ENCODE measurements at places on chromosomes 1 and 21.

- no peak for DNase-seq
These were observed 99.8 kb downstream of the FAF1 start for GRCh38 chr1:50860256-50860655.

DNA sequence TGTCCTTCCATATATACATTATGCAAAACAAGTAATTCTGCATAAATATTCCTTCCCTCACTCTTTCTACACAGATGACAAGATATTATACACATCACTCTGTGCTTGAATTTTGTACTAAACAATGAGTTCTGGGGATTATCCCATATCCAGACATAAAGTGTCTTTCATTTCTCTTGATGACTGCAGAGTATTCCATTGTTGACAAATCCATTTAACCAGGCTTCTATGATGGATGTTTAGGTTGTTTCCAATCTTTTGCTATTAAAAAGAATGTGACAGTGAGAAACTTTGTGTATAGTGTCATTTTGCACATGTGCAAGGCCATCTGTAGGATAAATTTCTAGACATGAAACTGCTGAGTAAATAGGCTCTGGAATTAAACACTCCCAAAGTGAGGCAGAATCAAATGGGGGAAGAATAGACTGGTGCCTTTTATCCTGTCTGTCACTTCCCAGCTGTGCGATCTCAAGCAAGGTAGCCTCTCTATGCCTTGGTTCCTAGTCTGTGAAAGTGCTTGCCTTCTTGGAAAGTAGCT lies 29.9 kb upstream of the ATP2B4 start:
- DNase-seq: no peak

GRCh38 chr1:10753299-10753698 lies 43.1 kb downstream of the CASZ1 start:
- peak; percentile 28 for DNase-seq

DNA sequence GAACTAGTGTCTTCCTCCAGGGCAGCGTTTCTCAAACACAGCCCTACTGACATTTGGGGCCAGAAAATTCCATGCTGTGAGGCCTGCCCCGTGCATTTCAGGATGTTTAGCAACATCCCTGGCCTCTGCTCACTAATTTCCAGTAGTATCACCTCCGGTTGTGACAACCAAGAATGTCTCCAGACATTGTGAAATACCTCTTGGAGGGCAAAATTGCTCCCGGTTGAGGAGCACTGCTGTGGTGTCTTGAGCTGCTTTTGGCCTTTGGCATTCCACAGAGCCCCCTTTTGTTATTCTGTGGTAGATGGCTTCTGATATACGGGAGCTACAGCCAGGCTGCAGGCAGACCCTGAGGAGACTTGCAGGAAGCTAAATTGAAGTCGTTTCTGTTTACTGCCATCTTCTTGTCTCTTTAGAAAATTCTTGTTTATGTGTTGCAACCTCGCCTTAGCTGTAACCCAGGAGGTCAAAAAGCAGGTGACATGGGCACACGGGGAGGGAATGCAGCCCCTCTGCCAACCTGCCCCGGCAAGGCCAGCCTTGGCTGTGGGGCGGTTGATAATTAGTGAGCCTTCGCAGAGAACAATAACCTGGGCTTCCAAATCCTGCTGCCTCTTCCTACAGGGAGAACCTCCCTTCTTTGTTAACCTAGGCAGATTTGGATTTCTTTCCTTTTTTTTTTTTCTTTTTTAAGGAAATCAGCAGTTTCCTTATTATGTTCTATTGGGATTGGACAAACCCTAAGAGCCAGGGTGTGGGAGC lies 74.7 kb upstream of the AKT3 start:
- DNase-seq: no peak

GRCh38 chr1:246836209-246836966 lies 95.4 kb downstream of the AHCTF1 start:
- DNase-seq: no peak

DNA sequence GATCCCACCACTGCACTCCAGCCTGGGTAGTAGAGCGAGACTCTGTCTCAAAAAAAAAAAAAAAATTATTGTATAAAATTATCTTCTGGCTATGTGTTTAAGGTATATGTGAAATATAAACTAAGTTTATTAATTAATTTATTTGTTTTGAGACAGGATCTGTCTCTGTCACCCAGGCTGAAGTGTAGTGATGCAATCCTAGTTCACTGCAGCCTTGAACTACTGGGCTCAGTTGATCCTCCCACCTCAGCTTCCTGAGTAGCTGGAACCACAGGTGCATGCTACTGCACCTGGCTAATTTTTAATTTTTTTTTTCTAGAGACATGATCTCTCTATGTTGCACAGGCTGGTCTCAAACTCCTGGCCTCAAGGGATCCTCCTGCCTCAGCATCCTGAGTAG lies 67.9 kb downstream of the RD3 start:
- DNase-seq: no peak

DNA sequence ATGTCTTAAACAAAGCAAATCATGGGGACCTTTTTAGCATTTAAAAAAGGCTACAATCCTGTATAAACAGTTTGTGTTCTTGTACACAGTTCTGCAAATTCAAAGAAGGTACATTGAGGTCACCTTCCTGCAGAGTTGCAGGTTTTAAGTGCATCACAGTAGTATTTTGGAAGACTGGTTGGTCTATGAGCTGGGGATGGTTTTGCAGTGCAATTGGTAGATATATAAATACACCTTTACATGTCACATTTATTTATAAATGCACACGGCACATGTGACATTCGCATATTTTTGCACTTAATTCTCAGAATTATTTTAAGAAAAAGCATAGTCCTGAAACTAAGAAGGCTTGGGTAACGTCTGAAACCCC lies 599 bp upstream of the ITPKB start:
- no peak for DNase-seq

DNA sequence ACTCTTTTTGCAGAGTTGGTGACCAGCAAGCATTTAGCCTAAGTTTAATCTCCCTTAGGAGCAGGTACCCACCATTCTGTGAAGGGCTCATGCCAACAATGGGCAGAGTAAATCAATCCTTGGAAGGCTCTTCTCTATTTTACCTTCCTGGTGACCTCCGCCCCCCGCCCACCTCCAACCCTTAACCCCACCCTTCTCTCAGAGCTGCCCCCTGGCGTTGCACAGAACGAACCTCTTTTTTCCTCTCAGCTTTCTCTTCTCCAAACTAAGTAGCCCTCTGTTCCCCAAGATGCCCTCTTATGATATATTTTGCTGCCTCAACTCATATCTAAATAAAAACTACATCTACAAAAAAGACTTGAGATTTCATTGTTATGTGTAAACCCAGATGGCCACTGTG lies 186.8 kb downstream of the SEC16B start:
- no peak for DNase-seq

- peak; percentile 77 for DNase-seq
These were observed 3.2 kb downstream of the RNF187 start for GRCh38 chr1:228490120-228491078.

GRCh38 chr1:64881281-64881680 lies 85.1 kb downstream of the JAK1 start:
- no peak for DNase-seq

GRCh38 chr1:196858811-196859210 lies 29.0 kb upstream of the CFHR4 start:
- no peak for DNase-seq

DNA sequence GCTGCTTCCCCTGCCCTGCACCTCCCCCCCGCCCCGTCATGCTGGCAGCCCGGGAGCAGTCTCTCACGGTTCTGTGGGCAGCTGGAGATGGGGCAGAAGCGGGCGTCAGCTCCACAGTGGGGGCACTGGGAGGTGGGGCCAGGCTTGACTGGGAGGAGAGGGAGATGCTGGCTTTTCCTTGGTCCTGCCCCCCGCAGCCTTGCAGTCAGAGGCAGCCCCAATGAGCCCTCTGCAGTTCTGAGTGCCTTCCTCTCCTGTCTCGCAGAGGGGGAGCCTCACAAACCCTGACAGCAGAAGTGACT lies 21.7 kb downstream of the ARHGEF10L start:
- no peak for DNase-seq

DNA sequence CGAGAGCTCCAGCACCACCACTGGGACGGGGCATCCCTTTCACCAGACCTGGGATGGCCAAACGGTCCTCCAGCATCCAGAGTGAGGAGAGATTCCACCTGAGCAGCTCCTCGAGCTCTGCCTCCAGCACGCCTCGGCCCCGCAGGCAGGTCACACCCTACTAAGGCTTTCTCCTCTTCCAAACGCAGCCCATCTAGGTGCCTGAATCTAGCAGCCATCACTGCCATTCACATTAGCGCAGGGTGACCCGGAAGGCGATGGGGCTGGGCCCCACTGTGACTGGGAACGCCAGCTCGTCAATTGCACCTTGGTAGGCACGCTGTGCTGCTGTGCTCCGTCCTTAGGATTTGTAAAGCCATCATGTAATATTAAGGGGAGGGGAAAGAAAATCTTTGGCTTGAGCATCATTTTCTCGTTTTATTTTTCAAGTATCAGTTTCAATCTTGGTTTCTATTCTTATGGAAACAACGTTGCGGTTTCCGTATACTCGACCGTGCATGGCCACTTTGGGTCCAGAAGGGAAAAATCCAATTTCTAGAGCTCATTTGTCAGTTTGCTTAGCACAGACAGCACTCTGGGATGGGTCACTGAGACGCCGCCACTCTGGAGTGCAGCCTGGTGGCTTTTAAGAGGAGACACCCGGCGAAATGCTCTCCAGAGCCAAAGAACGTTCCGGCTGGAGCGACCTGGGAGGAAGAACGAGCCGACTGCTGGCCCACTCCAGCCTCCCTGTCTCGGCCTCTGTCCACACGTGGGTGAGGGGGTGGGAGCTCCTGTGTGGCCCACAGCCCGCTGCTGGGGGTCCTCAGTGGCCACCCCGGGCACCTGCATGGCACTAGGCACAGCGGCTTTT lies 173.6 kb downstream of the PRDM16 start:
- no peak for DNase-seq

DNA sequence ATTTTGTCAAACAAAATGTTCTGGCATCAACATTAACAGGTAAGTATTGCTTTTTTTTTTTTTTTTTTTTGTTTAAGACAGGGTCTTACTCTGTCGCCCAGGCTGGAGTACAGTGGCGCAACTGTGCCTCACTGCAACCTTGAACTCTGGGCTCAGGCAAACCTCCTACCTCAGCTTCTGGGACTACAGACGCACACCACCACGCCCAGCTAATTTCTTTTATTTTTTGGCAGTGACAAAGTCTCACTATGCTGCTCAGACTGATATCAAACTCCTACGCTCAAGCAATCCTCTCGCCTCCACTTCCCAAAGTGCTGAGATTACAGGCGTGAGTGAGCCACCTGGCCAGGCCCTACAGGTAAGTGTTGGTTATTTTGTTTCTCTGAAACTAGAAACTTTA lies 2.4 kb downstream of the TUT4 start:
- DNase-seq: no peak

- DNase-seq: peak; percentile 56
These were observed 9.3 kb downstream of the SLC25A24 start for GRCh38 chr1:108190686-108191416.

DNA sequence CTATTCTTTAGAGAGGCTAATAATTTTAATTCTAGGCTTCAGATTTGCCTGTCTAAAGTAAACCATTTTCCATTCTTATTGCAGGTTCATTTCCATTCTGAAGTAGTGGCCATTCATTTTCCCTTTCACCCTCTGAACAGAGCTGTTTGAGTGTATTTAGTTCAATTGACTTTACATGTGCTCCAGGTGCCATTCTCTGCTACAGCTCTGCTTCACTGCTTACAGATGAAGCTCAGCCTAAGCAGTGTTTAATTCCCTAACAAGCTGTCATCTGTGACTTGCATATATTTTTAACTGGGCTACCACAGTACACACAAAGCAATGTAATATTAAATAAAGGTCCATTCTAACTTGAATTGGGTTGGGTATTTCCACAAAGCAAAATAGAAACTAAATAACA lies 1031.6 kb downstream of the KCNT2 start:
- DNase-seq: no peak

DNA sequence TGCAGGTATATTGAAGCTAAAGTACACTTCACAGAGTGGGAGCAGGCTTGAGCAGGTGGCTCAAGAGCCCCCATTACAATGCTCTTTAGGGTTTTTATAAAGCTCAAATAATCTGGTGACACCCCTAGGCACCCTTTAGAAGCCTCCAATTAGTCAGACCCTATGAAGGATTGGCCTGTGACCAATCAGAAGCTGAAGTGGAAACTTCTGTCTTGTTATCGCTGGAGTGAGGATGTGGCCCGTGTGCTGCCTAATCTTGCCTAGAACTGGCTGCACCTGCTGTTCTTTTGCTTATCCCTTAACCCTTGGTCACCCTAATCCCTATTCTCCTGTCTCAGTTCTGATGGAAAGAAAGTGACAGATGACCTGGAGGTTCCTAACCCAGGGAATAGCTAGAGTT lies 70.8 kb upstream of the ABCG1 start:
- DNase-seq: peak; percentile 39

DNA sequence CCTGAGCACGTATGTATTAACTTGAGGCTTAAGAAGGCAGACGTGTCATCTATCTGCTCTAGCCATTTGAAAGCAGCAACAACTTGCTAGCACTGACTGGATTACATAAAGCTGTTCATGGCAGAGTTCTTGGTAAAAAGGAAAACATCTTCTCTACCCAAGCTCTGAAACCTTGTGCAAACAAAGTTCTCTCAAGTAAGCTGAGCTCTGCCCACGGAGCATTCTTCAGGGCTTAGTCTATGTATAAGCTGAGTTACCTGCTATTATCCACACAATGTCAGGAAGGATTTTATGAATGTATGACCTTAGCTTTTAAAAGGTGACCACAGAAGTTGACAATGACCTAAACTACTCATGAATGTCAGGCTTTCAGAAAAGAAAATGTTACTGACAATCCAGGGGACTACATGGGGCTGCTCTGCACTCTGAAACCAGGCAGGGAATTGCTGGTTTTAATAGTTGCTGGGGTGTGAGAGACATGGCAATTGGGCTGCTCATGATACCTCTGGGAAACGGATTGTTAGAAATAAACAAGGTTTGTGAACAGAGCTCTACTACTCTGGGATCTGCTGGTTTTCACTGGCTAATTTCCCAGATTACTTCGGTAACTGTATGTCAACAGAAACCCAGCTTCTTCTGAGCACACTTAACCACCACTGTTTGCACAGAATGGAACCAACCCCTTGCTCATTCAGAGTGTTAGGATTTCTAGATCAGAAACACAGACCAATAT lies 29.6 kb upstream of the CCN1 start:
- no peak for DNase-seq

- no peak for DNase-seq
These were observed 66.1 kb downstream of the TENT5C start for GRCh38 chr1:117671781-117672501.

- DNase-seq: no peak
These were observed 2084.5 kb downstream of the MRPL39 start for GRCh38 chr21:23522751-23523150.

GRCh38 chr1:220239966-220240365 lies 32.3 kb downstream of the RAB3GAP2 start:
- no peak for DNase-seq

- DNase-seq: no peak
These were observed 44.0 kb downstream of the EIF2D start for GRCh38 chr1:206568256-206568655.
